Thoracic aorta (tissue), 2 donors: ENCODE measurements at places on chromosomes 13 and 19.

- no peak for DNase-seq
These were observed 34.0 kb downstream of the GPC6 start for GRCh38 chr13:93260591-93260990.

DNA sequence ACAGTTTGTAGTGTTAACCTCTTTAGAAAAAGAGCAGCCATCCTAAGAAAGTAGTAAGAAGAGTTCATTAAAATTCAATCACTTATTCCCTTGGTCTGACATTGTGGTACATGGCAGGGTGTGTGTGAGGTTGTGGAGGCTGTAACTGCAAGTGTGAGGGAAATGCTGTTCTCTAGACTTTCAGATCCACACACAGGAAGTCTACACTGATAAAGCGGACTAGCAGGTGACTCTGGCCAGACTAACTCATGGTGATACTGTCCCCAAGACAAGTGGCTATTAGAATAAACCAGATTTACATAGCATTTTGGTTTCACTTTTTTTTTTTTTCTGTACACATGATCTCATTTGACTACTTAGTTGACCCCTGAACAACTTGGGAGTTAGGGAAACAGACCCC lies 10.0 kb downstream of the MTIF3 start:
- no peak for DNase-seq

- no peak for DNase-seq
These were observed 1.4 kb upstream of the PLIN4 start for GRCh38 chr19:4519521-4520277.

GRCh38 chr13:38872693-38873092 lies 117.9 kb downstream of the STOML3 start:
- DNase-seq = no peak

DNA sequence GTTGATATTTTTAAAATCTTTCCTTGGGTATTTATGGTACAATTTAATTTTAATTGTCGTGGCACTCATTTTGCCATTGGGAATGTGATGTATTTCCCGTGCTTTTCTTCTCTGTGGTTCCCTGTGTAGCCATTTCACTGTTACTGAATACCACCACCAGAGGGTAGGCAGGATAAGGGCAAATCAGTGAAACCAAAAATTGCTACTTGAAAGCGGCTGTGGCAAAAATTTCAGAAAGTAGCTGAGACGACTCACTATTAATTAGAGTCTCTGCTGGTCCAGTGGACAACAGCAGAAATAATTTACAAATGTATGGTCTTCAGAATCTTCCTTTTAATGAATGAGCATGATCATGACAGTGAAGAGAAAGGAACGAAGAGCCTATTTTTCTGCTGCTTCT lies 34.4 kb upstream of the MIR17HG start:
- no peak for DNase-seq

DNA sequence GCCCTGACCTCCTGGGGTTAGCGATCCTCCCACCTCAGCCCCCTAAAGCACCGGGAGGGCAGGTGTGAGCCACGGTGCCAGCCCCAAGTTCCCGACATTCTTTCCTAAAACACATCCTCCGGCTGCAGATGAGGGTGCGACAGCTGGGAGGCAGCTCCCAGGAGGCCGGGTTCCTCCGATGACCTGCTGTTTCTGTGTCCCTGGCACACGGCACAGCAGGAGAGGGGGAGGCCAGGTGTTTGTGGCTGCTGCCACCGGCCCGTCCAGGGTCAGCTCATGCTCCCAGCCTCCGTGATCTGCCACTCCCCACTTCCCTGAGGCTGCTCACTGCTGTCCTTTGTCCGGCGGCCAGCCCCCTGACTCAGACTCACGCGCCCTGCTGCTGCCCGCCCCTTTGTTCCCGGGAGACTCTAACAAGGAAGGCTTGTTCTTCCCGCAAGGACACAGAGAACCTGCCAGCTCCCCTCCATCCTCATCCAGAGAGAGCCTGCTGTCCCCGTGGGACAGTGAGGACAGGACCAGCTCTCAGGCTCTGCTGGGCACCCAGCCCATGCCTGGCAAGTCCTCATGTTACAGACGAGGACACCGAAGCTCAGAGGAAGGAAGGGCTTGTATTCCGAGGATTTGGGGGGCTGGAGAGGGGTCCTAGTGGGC lies 10.6 kb upstream of the MADCAM1 start:
- no peak for DNase-seq
